NCI-H2081 treated with DMSO at 0.1 percent for 48 hours (cell line): ENCODE measurements at places on chromosomes 16 and 17.

DNA sequence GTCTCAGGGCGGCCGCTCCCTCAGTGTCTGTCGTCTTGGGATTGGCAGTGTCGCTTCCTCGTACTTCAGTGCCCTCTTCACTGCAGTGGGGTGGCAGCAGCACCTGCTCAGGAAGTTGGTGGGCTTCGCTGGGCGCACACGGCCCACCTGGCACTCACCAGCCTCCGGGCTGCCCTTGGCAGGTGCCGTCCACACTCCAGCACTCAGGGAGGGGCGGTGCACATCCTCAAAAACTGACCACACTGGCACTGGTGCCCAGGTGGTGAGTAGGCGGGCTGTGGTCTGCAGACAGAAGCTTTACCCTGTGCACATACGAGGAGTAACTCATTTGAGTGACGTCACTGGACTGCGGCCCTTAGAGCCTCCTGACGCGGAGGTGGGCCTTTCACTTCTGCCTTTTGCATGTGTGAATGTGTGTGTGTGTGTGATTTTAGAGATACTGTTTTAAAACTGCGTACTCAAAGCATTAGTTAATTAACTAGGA lies 94.6 kb downstream of the BANP start:
- DNase-seq, result no peak

GRCh38 chr17:752620-753219 lies 656 bp upstream of the GEMIN4 start:
- no peak for DNase-seq

DNA sequence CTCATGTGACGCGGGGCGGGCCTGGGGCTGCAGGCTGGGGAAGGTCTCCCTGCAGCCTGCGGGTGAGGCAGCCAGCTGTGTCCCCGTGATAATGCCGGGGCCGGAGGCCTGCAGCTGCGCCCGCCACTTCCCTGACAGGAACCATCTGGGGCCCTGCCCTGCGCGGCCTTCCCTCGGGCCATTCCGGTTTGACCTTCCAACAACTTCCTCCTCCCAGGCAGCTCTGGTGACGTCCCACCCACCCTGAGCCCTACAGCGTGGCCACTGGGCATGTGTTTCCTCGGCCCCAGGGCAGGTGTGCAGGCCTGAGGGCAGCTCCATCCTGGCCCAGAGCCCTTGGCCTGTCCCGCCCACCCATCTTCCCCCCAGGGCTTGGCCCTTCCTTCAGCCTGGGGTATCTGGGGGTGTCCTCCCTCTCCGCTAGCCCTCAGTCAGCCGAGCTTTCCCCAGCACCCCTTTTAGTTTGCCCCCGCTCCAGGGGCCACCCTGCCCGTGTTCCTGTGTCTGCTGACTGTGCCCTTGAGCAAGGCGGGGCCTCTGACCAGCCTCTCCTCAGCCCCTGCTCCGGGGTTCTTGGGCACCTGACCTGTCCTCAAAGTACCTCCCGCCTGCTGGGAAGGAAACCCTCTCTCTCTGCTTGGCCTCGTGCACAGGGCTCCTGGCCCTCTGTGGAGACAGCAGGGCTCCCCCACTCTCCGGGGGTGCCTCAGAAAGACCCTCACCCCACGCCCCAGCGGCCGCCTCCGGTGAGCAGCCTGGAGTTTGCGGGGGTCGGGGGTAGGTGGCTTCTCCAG lies at the start of gene CBFA2T3:
TSS of gene CBFA2T3 (minus strand) at position 190 of the 794 bp plus-strand sequence. CDS start 400 bp downstream, outside the sequence.
- no peak for DNase-seq

- peak; percentile 32 for DNase-seq
These were observed 13.5 kb downstream of the SPHK1 start for GRCh38 chr17:76397687-76398522.

DNA sequence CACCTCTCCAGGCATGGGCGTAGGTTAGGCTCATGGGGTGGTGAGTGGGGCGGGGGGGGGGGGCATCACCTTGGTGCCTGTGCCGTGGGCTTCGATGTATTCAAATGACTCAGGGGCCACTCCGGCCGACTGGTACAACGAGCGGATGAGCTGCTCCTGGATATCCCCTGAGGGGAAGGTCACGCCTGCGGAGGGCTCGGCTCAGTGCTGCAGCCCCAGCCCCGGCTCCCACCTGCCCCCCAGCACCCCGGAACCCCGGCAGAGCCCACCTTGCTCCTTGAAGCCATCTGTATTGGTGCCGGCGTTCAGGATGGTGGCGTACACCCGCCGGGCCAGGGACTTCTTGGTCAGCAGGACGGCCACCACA lies 5.4 kb downstream of the FASN start:
- DNase-seq, result no peak

DNA sequence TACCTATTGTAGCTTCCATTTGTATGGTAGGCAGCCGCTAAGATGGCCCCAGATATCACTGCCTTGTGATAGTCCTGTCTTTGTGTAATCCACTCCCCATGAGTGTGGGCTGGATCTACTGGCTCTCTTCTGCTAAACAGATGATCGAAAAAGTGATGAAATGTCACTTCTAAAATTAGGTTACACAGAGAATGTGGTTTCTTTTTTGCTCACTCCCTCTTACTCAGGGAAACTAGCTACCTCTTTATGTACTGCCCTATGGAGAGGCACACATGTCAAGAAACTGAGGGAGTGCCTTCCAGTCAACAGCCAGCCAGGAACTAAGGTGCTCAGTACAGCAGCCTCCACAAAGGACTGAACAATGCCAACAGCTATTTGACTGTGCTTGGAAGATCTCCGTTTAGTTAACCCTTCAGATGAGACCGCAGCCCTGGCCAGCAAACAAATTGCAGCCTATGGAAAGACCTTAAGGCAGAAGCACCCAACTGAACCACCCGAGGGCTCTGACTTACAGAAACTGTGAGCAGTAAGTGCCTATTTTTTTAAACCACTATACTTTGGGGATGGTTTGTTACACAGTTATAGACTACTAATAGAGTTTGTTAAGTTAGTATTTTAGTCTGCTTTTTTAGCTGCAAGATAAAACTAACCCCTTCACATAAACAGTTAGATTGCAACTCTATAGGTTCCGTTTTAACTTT lies 113.2 kb upstream of the MAF start:
- DNase-seq, result no peak

DNA sequence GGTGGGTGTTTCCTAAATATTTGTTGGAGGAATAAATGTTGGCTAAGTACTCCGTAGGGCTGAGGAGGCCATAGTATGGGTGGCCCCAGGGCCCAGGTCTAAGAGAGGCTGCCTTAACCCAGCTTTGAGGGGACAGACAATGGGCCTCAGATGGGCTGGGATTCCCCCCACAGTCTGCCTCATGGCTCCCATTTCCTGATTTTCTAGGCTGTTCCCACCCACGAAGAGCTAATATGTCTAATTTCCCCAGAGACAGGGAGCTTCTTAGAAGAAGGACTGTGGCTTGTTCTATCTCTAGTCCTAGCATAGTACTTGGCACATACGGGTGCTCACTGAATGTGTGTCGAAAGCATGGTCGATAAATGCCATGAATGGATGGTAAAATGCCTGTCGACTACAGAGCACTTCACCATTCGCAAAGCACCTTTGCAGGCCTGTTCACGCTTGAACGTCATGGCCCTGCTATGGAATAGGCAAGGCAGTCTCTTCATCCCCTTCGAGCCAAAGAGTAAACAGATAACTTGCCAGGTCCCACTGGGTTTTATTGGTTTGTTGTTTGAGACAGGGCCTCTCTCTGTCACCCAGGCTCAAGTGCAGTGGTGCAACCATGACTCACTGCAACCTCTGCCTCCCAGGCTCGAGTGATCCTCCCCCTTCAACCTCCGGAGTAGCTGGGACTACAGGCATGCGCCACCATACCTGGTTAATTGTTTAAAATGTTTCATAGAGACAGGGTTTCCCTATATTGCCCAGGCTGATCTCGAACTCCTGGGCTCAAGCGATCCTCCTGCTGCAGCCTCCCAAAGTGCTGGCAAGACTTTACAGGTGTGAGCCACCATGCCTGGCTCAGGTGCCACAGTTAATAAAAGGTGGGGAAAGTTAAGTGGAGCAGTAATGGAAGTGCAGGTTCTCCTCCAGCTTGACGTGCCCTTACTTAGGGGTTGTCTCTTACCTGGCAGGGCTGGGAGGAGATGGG lies 9.7 kb downstream of the CHAD start:
- no peak for DNase-seq

- no peak for DNase-seq
These were observed 36.0 kb downstream of the PGS1 start for GRCh38 chr17:78414178-78415162.

DNA sequence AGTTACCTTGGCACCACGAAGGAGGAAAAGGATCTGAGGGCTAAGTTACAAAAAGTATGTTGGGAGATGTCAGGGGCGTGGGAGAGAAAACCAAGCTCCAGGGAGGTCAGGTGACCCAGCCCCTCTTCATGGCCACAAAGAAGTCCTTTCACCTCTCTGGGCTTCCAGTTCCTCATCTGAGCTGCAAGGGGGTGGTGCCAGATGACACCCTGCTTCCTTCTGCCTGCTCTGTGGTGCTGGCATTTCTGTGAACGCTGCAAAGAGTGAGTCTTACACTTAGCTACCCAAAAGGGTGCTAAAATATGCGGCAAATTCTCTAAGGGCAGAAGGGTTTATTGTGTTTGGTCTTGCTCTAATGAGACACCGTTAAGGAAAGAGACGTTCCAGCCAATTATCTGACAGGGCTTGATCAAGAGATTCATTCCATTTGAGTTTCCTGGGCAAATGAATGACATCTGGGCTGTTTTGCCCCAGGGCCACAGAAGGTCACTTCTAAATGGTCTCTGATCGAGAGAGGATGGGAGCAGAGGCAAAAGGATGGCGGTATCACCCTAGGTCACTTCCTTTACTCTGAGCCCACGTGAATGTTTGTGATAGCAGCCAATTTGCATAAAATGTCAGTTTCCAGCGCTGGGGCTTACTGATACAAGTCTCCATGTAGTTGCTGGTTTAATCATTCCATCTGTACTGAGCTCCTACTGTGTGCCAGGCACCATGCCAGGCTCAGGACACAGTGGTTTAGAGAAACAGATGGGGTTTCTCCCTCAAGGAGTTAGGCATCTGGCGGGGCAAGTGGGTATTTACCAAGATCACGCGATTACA lies 210.2 kb downstream of the KATNIP start:
- no peak for DNase-seq

- DNase-seq, result no peak
These were observed 7.1 kb downstream of the GEMIN4 start for GRCh38 chr17:744937-745336.

- DNase-seq, result no peak
These were observed 5.2 kb upstream of the TFAP4 start for GRCh38 chr16:4277987-4278513.

GRCh38 chr17:39666231-39666600 lies 1.1 kb downstream of the TCAP start:
- DNase-seq, result no peak

- DNase-seq, result no peak
These were observed 43.3 kb downstream of the BCAS3 start for GRCh38 chr17:60720763-60721531.

DNA sequence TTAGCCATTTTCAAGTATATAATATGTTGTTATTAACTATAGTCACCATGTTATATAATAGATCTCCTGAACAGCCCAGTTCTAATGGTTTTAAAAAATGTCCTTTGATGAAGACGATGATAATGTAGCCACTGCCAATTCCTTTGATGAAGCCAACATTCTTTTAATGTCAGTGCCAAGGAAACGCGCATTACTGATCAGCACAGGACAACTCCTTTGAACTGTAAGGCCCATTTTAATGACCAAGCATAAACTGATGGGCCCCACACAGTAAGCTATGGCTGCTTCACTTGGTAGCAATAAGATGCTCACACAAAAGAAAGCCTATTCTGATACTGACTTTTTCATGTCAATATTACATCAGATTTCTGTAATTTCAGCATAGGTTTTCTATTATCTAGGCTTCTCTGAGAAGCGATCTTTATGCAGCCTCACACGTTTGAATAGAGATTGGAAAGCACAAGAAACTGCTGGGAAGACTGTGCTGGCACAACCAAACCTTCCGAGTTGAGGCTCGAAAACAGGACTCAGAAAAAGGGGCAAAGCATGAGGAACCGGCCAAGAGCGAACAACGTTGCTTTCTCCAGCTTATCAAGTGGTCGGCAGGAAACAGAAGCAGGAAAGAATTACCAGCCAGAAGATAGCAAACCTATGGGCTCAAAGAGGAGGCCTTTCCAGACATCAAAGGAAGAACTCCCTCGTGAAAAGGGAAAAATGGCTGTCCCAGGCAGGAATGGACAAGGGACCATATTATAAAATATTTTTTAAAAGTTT lies 19.4 kb downstream of the ERN1 start:
- no peak for DNase-seq

GRCh38 chr17:18184143-18185031 lies 759 bp downstream of the ALKBH5 start:
- DNase-seq, result no peak

- peak; percentile 20 for DNase-seq
These were observed 17.1 kb upstream of the CCR7 start for GRCh38 chr17:40582328-40582901.

DNA sequence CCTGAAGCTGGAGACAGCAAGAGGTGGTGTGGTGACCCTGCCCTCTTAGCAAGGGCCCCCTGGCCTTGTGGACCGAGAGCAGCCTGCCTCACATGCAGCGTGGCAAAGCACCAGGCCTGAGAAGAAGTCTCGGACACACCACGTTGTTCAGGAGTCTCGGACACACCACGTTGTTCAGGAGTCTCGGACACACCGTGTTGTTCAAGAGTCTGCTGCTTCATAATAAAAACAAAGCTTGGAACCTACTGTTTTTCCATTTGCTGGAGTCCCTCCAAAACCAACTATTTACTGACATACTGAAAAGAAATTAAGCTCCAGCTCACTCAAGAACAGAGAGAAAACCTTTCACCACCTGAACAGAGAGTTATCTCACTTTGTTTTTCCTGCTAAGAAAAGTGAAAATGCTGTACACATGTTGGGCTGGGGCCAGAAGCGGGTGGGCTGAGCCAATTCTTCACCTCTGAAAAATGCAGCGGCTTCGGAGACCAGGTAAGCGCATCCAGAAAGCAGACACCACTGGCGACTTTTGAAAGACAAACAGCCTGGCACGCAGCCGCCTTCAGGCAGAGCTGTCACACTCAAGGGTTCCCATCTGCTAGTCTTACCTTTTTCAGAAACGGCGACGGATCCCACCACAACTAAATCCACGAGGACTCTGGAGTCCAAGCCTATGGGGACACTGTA lies 8.9 kb downstream of the MTHFSD start:
- DNase-seq, result no peak

DNA sequence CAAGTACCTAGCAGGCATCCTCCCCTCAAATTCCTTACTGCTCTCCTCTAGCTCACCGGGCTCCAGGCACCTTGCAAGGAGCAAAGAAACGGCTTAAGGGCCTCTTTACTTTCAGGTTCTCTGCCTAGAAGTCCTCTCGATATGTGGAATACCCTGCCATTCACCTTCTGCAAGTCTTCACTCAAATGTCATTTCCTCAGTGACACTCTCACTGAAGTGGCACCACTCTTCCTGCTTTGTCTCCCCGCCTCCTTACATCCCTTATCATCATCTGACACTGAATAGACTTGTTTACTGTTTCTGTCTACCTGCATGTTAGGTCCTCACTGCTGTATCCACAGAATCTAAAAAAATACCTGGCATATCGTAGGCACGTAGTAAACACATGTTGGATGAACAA lies 947 bp downstream of the SLC7A6OS start:
- DNase-seq, result no peak
